Activated CD8-positive, alpha-beta memory T cell treated with anti-CD3 and anti-CD28 coated beads for 4 hours (primary cell): ENCODE measurements at places on chromosomes 7 and 10.

- DNase-seq, result no peak
Measured at GRCh38 chr7:131747658-131748232, 191.3 kb upstream of the PODXL start.

GRCh38 chr7:69681181-69681580 is 82.9 kb downstream of the AUTS2 start:
- DNase-seq, result no peak

- DNase-seq, result no peak
Measured at GRCh38 chr7:55254242-55254595, 110.9 kb upstream of the LANCL2 start.

DNA sequence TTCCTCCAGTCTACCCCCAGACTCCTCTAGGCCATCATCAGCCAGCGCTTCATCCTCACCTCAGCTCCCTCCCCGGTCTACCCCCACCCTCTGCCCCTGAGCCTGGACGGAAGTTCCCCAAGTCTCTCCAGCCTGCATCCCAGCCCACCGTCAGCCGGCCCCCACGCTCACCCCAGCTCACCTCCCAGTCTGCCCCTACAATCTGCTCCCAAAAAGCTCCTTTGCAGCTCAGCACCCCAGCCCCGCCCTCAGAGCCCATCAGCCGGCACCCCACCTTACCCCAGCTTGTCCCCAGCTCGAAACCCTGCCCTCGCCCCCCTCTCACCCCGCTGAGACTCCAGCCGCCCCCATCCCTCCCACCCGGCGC is 322 bp upstream of the RAMP3 start:
- DNase-seq, result no peak

DNA sequence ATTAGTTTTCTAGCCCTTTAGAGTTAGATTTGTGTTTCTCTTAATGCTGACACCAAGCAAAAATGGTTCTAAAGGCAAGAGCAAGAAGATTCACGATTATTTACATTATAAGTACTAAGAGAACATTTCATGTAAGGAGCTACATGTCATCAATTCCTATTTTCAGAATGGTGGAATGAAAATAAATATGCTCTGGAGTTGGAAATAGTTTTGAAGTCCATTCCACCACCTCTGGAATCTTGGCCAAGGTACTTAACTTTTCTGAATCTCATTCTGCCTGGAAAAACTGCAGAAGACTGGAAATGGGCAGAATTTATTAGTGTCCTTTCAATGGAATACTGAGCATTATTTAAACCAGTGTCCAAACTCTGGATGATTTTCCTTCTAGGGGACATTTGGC is 125.1 kb upstream of the RAB11FIP2 start:
- no peak for DNase-seq

DNA sequence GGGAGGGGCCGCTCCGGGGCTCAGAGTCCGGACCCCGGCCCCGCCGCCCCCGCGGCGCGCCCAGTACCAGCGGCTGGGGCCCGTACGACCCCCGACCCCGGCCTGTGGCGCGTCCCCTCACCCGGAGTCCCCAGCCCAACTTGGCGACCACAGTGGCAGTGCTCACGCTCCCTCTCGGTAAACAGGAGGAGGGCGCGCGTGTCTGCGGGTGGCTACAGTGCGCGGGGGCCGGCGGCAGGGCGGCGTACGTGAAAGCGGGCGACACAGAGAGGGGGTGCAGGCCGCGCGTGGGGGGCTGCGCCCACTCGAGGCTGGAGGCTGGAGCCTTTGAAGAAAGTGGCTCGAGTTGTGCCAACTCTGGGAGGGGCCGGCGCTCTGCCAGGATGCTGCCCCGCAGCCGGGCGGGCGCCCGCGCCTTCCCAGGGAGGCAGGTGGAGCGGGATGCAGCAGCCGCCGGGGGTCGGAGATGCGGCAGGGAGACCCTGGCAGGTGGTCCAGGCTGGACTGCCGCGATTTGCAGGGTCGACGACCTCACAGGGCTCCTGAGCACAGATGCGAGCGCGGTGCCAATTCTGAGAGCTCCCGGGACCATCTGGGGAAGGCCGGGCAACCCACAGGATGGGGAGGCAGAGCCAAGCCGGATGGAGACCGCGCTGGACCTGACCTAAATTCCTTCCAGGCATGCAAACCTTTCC is 655 bp downstream of the PTPRE start:
- no peak for DNase-seq

- DNase-seq, result no peak
Measured at GRCh38 chr7:134210227-134210626, 83.1 kb downstream of the LRGUK start.

GRCh38 chr7:18900803-18901202 is 216.6 kb downstream of the TWIST1 start:
- DNase-seq, result no peak

GRCh38 chr7:140447841-140448240 is 31.5 kb downstream of the MKRN1 start:
- no peak for DNase-seq

DNA sequence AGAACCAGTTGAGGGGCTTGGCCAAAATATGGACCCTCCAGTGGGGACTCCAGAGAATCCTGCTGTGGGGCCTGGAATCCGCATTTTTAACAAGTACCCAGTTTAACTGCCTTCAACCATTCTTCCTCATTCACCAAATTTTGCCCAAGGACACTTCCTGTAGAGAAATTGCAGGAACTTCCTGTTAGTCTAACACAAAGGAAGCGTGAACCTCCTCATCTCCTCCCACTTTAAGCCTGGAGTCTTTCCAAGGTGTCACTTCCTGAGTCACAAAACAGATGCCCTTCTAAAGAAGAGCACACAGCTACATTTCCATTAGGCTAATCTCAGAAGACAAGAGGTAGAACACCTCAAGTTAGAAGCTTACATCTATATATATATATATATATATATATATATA is 188.4 kb downstream of the PPP1R17 start:
- no peak for DNase-seq

- peak; percentile 20 for DNase-seq
Measured at GRCh38 chr7:92633211-92633906, 43.2 kb upstream of the FAM133B start.
